Lower leg skin (tissue), 4 donors: ENCODE measurements at places on chromosomes 1 and 21. TPM values are rescaled to one million over a fixed set of nuclear protein-coding genes. Genes with fewer than 3 reads are reported as not detected.
A peak's percentile ranks its signal among the peaks of the same experiment; 100 is the strongest.

GRCh38 chr1:88472298-88472697 is 211.8 kb upstream of the PKN2 start:
- no peak for DNase-seq

DNA sequence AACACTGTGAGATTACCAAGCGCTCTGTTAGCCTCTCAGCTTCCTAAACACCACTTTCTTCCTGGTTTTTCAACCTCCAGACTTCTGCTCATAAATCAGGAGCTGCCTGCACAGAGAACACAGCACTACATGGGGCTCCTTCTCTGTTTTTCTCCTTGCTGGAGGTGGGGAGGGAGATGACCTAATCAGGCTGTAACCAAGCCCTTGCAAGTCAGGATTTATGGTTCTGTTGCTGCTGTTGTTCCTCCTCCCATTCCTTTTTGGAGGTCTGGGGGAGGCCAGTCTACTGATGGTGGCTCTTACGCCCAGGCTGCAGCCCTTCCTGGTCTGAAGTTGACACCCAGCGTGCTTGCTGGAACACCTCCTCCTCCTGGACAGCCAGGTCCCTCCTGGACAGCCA is 80.9 kb upstream of the AJAP1 start:
- DNase-seq, result peak; percentile 53

GRCh38 chr1:173400387-173400995 is 76.6 kb upstream of the PRDX6 start:
- no peak for DNase-seq

DNA sequence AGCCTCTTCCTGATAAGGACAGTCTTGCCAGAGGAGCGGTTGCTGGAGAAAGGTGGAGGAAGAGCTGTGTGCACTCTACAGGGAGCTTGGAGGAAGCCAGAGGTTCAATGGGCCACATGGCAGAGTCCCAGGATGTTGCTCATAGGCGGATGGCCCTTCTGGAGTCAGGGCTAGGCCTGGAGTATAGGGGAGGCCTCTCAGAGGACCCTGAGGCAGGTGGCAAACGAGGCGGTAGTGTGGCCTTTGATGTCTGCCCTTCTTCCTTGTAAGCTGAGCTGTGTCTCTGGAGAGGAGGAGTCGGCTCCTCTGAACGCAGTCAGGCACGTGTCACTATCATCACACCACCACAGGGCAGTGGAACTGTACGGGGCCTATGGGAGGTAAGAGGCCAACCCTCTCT is 8.6 kb downstream of the PKP1 start:
- DNase-seq, result no peak

DNA sequence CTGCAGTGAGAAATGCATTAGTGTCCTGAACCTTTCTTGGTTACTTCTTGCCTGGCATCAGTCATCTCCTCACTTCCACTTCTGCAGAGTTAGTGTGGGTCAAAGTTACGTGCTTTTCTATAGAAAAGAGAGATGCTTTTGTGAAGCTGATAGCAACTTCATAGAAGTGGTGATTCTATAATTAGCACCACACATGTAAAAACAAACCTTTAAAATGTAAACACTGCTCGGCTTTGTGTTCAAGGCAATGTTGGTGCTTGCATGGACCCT is 57.3 kb downstream of the MRPS6 start:
- DNase-seq, result no peak

DNA sequence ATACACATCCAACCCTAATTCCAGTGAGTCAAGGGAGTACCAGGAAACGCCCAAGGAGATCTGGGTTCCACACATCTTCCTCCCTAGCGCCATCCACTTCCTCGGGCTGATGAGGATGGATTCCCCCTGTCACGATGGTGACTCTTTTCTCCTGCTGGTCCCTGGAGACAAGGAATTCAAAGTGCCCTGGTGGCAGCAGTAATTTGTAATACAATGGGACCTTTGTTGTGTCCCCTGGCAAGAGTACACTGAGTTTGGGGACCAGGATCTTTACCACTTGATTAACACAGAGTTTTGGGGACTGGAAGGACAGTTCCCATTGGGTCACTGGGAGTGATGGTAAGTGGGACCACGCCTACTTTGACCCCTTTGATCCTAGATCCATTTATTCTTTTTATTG is 9.4 kb upstream of the JAK1 start:
- no peak for DNase-seq

DNA sequence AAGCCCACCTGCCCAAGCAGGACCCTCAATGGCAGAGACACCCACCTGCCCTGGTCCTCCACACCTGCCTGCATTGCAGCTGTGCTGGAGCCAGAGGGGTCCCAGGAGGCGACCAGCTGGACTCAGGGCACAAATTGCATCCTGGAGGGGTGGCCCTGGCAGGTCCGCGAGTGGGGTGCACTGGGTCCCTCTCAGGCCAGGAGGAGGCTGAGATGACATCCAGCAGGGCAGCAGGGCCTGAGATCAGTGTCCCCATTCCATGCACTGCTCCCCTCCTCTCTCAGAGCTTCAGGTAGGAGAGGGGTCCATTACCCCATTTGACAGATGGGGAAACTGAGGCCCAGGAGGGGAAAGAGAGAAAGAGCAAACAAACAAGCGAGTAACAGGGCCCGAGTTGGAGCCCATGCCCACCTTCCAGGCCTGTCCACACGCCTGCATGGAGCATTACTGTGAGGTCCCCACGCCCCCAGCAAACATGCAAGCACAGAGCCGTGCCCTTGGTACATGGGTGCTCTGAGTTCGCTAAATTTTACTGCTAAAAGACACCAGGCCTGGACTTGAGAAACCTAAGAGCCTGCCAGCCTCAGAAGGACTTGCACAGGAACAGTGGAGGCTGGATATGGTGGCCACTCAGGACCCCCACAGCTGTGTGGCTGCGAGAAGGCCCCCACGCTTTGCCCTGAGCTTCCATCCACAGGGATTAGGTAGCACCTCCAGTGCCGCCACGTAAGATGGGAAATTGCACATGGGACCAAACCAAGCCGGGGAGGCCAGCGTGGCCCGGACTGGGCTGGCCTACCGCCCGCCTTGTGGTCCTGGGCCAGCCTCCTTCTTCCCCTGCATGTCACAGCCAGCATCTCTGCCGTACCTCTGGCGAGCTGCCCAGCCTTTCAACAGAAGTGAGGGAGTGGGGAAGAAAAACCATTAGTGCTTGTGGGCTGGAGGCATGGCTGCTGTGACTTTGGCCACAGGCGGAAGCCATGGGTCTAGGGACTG is 7.4 kb downstream of the WNT3A start:
- DNase-seq, result peak; percentile 85

GRCh38 chr1:234631721-234632125 is 21.7 kb upstream of the IRF2BP2 start:
- no peak for DNase-seq

Gene FTCD
- total RNA-seq, result not detected

Gene FAM72B
- total RNA-seq, result 0.88 TPM

Gene PRRX1
- 32.7 TPM for total RNA-seq
